Panc1 (cell line): ENCODE measurements at places on chromosomes 2 and 18.

GRCh38 chr18:75036917-75037688, 171.8 kb downstream of the PTGR3 start:
- no peak for DNase-seq

GRCh38 chr18:38940475-38940862, 1374.9 kb upstream of the CELF4 start:
- no peak for DNase-seq

- DNase-seq: no peak
Measured at GRCh38 chr2:44531289-44531688, 169.5 kb downstream of the CAMKMT start.

DNA sequence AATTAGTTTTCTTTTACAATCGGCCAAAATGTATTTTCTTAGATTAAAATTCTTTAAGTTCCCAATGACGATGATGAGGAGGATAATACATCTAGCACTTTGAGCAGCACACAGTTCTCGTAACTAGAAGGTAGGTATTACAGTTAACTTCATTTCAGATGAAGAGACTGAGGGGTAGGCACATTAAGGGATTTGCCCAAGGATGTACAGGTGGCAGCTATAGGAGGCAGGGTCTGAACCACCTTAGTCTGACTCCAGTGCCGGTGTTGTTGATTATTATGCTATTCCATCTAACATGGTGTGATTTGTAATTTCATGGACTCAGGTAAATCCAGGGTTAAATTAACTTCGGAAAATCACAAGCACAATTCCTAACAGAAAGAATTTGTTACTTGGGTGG, 1.1 kb downstream of the CD28 start:
- DNase-seq: no peak

DNA sequence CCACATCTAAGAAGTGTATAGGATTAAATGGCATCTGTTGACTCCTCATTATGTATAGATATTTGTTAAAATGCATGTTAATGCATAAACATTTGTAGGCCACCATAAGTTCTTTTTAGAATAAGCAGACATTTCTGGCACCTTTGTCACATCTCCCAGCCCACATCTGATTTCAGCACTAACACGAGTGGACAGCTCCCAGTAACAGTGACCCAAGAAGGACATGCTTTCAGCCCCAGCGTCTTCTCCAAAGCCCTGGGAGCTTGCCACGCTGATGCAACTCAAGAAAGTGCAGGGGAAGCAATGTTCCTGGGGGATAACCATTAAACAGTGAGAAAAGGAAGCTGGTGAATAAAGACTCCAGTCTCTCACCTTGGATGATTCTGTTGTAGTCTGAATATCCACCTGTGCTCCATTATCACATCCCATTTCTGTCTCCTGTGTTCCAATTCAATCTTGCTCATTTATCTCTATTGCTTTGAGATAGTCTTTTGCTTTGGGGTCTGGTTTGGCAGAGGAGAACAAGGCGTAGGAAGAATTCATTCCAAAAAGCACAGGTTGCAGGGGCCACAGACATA, 182.6 kb upstream of the THSD7B start:
- DNase-seq: no peak

- DNase-seq: no peak
Measured at GRCh38 chr2:159585622-159586021, 30.7 kb downstream of the BAZ2B start.

DNA sequence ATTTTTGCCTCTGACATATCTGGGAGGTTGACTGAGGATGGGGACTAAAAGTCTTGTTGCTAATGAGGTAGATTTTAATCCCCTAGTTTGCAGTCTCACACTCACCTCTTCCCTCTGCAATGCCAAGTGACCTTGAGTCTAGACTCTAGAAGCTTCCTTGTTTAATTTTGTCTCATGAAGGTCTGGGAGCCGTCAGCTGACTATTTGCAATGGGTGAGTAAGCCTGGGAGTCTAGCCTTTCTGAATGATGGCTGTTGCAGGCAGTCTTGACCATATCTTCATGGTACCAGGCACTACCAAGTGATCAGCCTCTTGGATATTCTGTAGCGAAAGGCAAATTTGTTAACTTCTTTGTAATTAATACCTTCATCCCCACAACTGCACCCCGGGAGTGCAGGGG, 61.2 kb downstream of the ARHGAP15 start:
- DNase-seq: no peak

- DNase-seq: peak; percentile 48
Measured at GRCh38 chr2:112690853-112691401, 29.9 kb upstream of the NT5DC4 start.

- DNase-seq: no peak
Measured at GRCh38 chr2:67952066-67952465, 110.7 kb downstream of the C1D start.
